ENCODE measurements at places on chromosomes 7 and 10. TPM values are rescaled to one million over a fixed set of nuclear protein-coding genes. Genes with fewer than 3 reads are reported as not detected.

WAPL gene
- 22.5 TPM for total RNA-seq

COL13A1 gene
- total RNA-seq: 4.9 TPM

GNGT1 gene
- not detected for total RNA-seq

NRBF2 gene
- 20.5 TPM for total RNA-seq

GPR15LG gene
- not detected for total RNA-seq

TRPV6 gene
- not detected for total RNA-seq

ENKUR gene
- not detected for total RNA-seq

PTN gene
- total RNA-seq: 7.4 TPM

GNAI1 gene
- total RNA-seq: 44.3 TPM

UTF1 gene
- total RNA-seq: not detected

ELFN1 gene
- 0.93 TPM for total RNA-seq

KNDC1 gene
- 0.51 TPM for total RNA-seq

ATOH7 gene
- total RNA-seq: not detected

FFAR4 gene
- total RNA-seq: not detected

GHITM gene
- 124 TPM for total RNA-seq

MBL2 gene
- not detected for total RNA-seq

CREM gene
- total RNA-seq: 8.3 TPM

ABCC2 gene
- 0.68 TPM for total RNA-seq

COL28A1 gene
- under 0.01 TPM for total RNA-seq

LRRC72 gene
- total RNA-seq: not detected

SUN3 gene
- not detected for total RNA-seq

SEMA4G gene
- 1.4 TPM for total RNA-seq

PIP gene
- total RNA-seq: not detected

GPR141 gene
- total RNA-seq: not detected

NEUROG3 gene
- not detected for total RNA-seq

IL6 gene
- 3.0 TPM for total RNA-seq

NODAL gene
- not detected for total RNA-seq
